ENCODE measurements at places on chromosomes 4 and X.

DNA sequence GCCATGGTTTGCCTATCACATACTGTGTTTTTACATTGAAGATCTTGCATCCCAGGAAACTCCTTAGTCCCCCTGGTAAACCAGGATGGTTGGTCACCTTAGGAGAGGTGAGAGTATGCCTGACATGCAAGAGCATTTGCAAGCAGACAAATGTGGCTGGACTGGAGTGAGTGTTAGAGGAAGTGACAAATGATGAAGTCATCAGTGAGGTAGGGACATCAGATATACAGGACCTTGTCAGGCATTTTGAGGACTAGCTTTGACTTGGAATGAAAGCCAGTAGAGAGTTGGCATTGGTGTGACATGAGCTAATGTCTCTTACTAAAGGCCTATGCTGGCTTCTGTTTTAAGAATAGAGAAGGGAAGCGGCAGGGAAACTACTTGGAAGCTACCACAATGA is 124.9 kb downstream of the FRMPD4 start:
- no peak for DNase-seq

DNA sequence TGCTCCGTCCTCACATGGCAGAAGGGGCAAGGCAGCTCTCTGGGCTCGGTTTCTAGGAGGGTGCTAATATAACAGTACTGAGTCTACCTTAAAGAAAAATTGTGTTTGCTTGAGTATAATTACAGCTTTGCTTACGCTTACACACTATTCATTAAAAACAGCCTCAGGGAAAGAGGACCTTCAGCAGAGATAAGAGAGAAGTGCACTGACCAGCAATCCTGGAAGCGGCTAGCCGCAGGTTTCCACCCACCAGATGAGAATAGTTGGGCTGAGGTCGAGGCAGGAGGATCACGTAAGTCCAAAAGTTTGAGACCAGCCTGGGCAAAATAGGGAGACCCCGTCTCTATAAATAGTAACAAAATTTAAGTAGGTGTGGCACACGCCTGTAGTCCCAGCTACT is 15.2 kb upstream of the MRFAP1 start:
- DNase-seq = no peak

DNA sequence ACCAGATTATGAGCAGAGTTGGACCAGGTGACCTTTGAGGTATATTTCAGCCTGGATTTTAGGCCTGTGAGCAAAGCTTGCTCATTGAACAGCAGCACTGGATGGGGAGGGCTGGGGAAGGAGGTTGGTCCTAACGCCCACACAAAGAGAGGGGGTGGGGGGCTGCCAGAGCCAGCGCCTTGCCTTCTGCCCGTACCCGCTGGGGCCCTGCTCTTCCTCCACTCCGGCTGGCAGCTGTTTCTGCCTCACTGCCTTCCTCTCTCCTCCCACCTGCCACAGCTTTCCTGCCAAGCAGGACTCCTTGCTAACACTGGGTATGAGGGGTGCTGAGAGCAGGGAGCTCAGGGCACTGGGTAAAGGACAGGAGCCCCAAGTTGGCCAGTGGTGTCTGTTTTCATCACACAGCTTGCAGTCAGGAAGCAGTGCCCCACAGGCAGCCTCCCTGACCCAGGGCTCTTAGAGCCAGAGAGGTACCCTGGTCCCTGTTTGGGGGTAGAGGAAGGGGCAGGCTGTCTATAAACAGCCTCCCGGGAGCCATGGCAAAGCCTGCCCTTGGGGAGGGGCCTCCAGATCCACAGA is 6.1 kb downstream of the NALF2 start:
- DNase-seq = no peak

- DNase-seq = no peak
These were observed 6.4 kb upstream of the ZNF674 start for GRCh38 chrX:46551494-46552128.

DNA sequence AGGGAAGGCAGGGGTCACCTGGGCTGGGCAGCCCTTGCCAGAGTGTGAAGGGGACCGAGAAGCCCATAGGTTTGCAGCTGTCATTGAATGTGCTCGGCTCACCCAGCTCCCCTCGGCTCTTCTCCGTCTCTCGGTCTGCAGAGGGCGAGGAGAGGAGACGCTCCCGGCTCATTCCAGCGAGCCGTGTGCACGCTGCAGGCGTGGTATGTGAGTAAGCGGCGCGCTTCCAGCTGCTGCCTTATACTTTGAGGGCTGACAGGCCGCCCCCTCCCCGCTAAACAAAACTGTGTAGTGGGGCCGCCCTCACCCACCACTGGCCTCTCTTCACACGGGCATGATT is 23.0 kb upstream of the BCORL1 start:
- DNase-seq = no peak

DNA sequence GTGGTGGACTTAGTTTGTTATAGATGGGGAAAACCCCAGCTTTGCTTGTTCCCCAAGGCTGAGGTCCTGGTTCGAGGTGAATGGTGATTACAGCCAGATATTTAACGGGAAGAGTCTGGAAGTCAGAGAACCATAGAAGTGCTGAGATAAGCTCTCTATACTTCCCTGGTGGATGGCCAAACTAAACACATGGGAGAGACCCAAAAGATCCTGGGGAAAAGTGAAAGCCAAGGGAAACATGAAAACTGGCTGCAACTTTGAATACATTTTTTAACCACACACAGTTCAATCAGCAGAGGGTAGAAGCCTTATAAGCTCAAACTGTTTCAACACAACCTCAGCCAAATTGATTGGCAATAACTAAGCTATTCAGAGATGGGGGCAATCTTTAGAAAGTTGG is 29.3 kb upstream of the SRPX start:
- no peak for DNase-seq

DNA sequence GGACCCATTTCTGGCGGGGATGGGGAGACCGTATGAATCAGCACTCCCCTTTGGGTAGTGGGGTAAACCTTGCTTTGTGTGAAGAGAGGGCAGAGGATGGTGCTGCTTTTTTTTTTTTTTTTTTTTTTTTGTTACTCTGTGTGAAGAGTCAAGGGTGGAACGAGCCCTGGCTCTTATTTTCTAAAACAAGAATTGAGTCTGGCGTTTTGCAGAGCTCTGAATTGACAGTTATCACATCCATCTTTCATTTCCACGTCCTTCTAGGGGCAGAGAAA is 1.2 kb downstream of the SLAIN2 start:
- DNase-seq = no peak

DNA sequence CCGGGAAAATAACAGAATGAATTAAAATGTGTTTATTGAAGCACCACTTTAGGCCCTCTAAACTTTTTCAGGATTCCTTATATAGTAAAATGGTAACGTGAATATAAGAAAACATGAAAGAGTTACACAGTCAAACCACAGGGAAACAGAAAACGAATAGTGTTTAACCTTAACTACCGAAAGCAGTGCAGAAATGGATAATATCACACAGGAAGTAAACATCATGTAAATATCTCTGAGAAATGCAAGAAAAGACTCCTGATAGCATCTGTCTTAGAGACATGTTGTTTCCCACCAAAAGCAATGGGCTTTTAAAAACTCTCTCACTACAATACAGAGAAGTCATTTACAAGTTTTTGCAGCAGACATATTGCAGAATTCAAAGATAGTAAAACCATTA is 323.9 kb upstream of the CXXC4 start:
- no peak for DNase-seq

DNA sequence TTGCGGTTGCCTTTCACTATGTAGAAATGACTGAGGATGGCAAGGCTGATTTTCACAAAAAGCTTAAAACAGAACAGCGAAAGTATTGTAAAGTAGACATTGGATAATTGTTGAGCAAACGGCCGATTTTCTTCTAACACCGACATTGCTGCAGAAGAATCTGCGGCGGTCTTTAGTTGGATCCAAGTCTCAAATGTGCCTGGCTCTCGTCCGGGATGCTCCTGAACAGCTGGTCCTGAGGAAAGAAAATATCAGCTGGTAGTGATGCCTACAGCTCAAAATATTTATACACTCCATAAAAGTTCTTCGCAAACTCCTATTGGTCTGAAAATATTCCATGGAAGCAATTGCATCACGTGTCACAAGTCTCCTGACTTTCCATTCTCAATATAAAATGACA is at the start of gene ASB5:
Gene ASB5 (minus strand): TSS at position 260 of the 400 bp plus-strand sequence. CDS start 114 bp downstream, at position 146.
- no peak for DNase-seq

DNA sequence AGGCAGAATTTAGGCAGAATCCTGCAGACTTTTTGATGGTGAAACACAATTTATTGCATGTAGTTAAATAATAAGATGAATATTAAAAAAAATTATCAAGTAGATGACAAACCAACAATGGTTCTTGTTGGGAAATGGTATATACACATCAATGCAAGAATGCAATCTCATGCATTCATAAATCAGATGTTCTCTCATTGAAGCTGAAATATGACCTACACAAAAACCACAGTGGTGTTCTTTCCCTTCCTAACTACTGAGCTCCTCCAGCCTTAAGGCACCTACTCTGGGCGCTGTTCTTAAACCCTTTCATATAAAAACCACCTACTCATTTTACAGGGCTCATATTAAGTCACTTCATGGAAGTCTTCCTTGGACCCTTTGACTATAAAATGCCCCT is 64.1 kb downstream of the ANTXR2 start:
- no peak for DNase-seq

DNA sequence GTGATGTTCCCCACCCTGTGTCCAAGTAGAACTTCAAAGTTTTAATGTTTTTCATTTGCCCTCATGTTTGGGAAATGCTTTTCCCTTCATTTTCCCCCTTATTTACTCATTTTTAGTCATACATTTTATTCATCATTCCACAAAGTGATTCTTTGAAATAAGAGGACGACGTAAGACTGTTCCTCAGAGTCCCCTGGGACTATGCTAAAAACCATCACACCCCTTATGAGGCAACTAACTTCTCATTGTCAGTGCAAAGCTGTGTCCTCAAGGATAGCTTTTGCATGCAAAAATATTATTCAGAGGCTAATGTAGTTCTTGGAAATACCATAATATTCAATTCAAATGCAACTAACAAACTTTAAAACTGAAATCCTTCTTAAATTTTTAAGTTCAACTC is 14.8 kb upstream of the ADGRG2 start:
- no peak for DNase-seq
